ENCODE measurements at places on chromosomes 4 and X.
A peak's percentile ranks its signal among the peaks of the same experiment; 100 is the strongest.

DNA sequence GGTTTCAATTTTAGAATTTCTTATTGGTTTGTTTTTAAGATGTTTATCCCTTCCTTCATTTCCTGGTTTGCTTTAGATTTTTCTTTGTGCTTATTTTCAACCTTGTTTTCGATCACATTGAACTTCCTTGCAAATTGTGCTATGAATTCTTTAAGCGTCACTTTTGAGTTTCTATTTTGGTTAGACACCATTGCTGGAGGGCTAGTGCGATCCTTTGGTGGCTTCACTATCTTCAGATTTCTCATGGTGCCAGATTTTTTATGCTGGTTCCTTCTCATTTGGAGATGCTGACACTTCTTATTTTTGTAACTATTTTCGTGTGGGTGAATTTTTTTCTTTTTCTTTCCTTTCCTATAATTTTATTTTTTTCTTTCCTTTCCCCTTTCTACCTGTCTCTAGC is 227.2 kb upstream of the HDX start:
- no peak for DNase-seq

- DNase-seq: no peak
Observed at GRCh38 chrX:140526171-140526570, 21.3 kb upstream of the SOX3 start.

- DNase-seq: peak; percentile 55
Observed at GRCh38 chrX:274904-275475, 6.2 kb upstream of the PLCXD1 start.

- no peak for DNase-seq
Observed at GRCh38 chr4:89303814-89304388, 3.7 kb downstream of the GPRIN3 start.

DNA sequence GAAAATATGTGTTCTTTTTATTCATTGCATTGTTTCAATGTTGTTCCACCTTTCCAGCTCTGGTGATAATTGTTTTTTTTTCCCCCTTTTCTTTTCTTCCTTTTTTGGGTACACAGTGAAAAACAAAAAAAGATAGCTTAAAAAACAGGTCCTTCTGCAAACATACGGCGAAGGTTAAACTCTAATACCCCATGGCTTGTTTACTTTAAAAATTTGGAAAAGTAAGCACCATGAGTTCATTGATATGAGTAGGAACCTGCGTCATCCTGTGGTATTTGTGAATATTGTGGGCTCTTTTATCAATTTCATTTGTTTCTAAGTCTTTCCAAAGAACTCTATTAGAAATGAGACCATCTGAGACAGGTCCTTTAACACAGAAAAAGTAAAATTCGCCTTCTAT is 123.5 kb downstream of the CHRNA9 start:
- DNase-seq: no peak

DNA sequence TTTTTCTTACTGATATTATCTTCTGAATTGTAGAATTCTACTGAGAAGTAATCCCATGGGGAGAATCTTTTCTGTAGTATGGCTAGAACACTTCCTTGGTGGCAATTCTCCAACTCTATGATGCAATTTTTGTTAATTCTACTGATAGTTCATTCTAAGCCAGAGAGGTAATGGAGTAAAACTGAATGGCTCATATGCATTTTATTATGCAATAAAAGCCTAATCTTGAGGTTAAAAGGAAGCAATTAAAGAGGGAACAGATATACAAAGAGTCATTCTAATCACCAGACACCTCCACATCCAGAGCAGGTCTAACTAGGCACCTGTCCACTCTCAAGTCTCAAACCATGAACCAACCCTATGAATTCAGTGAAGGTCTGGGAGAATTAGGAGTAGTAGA is 9.7 kb downstream of the RAP2C start:
- DNase-seq: no peak

GRCh38 chr4:54439831-54440243 is 210.7 kb downstream of the PDGFRA start:
- peak; percentile 2 for DNase-seq

- no peak for DNase-seq
Observed at GRCh38 chr4:89878611-89879010, 16.0 kb upstream of the MMRN1 start.

- no peak for DNase-seq
Observed at GRCh38 chr4:152417673-152418072, 118.2 kb downstream of the FBXW7 start.

- DNase-seq: no peak
Observed at GRCh38 chr4:11618666-11619282, 190.1 kb upstream of the HS3ST1 start.

DNA sequence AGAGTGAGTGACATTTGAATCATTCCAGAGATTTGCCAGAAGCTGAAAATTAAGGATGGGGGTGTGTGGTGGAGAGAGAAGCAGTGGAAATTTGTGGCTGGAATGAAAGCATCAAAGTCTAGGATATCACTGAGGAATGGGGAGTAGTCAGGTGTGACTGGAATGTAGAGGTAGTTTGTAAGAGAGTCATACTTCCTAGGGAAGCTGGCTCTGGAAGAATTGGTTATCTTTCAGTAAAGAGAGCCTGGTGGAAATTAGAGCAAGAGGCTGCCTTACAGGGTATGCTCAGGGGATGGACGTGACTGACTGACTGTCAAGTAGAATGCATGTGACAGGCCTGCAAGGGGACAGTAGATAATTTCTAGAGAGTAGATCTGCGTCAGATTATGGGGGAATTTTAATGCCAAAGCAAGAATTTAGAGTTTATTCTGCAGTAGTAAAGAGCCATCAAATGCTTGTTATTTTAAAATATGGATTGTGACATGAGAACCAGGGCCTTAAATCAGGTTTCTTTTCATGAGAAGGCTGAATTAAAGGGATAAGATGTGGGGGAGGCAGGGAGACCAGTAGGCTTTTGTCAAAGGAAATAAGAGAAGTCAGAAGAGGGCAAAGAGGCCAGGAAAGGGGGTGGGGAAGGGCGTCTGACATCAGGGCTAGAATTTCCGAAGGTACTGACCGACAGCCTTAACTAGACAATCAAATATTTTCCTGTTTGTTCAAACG is 109.9 kb downstream of the AFF1 start:
- no peak for DNase-seq

Measured in CD4-positive, alpha-beta T cell treated with Interleukin-4 for 1 hour (primary cell).